Fibroblast of gingiva (primary cell): ENCODE measurements at places on chromosomes 1 and 21.
A peak's percentile ranks its signal among the peaks of the same experiment; 100 is the strongest.

DNA sequence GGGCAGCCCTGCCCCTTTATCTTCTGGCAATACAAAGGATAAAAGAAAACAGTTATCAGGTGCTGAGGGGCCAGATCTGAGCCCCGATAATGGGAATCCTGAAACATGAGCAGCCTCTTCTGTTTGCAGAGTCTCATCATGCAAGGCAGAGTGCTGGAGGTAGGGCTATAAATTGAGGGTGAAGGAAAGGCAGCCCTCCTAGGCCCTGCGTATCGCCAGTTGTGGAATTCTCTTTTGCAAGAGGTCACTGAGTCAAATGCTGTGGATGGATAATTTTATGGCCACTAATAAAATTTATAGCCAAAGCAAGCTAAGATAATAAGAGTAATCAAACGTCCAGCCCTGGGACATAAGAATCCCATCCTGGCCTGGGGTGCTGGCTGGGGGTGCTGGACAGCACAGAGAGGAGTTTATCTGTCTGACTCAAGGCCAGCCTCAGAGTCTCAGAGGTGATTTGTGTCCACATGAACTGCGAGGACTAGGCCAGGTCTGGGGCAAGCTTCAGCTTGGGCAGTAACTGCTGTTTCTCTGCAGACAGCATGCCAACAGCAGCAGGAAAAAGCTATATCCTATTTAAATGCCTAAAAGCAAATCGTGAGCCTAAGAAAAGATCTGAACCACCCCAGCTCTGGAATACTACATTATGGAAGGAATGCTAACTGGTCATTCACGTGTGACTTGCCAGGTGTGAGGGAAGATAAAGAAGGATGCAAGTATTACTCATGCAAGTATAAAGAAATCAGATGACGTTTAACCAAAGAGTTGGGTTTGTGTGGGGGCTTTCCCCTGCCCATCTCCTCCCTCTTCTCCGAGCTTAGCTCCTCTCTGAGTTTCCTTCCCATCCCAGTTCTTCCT, 254.8 kb downstream of the KIF26B start:
- DNase-seq = no peak

- peak; percentile 13 for DNase-seq
Observed at GRCh38 chr1:25989440-25990234, 8.2 kb downstream of the PAFAH2 start.

- peak; percentile 70 for DNase-seq
Observed at GRCh38 chr1:198904321-198904720, 265.5 kb downstream of the PTPRC start.

- DNase-seq = no peak
Observed at GRCh38 chr1:213131851-213132655, 81.0 kb downstream of the RPS6KC1 start.

GRCh38 chr1:29963946-29964345, 727.6 kb downstream of the PTPRU start:
- DNase-seq = no peak

GRCh38 chr1:185990565-185990964, 256.4 kb downstream of the HMCN1 start:
- no peak for DNase-seq

- DNase-seq = peak; percentile 49
Observed at GRCh38 chr1:107782217-107782845, 182.6 kb downstream of the VAV3 start.

- DNase-seq = no peak
Observed at GRCh38 chr1:56484695-56485094, 94.7 kb downstream of the PLPP3 start.

DNA sequence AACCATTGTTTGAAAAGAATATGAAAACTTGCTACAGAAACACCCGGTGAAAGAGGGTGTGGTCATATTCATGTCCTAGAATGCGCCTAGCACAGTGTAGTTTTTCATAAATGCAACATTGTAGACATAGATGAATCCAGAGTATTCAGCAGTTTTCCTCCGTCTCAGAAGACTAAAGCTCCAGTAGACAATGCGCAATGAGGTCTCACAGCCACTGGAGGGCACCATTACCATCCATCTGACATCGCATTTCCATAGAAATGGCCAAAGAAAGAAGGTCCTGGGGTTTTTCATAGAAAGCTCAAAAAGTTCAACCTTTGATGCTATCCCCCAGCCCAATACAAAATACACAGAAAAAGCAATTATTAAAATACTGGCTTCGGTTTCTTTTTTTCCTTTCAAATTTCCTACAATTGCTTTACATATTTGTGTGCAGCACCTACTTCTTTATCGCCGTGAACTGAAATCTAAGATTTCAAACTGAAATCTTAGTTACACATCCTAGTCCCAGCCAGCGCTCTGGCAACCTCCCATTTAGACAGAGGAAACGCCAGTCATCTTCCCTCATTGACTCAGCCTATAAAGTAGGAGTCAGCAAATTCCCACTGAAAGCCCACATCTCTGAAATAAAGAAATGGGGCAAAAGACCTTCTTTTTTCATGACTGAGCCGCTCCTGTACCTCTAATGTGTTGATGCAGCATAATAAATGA, 3.9 kb upstream of the CD58 start:
- DNase-seq = peak; percentile 51

DNA sequence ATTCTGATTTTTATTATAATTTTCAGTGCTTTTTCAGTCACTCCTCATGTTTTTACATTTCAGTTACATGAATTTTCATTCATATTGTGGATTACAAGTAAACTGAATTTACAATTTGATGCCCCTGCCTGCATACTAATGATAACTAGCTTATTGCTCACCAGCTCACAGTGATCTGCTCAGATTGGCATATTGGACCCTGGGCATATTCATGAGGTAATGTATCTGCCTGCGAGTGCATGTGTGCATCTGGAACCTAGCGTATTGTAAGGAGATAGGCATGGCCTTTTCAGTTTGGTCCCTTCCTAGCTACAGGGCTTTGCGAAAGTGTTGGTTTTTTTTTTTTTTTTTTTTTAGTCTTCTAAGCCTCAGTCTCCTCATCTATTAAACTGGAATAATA, 213.7 kb downstream of the SDCCAG8 start:
- DNase-seq = no peak

- no peak for DNase-seq
Observed at GRCh38 chr1:157313240-157313807, 175.1 kb upstream of the ETV3 start.

DNA sequence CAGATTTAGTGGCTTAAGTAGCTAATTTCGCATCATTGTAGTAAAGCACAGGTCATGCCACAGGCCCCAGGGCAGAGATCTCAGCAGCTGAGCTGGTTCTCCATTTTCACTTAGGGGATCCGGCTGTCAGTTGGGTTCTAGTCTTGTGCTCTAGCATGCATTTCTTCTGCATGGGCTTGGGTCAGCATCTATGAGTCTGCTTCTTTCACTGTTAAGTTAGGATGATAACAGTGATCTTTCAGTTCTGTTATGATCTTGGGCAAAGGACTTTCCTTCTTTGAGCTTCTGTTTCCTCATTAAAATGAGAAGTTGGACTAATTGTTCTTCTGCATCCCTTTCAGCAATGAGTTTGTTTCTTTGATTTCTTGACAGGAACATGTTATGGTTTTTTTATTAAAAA, 123.6 kb upstream of the DNAH14 start:
- DNase-seq = no peak

DNA sequence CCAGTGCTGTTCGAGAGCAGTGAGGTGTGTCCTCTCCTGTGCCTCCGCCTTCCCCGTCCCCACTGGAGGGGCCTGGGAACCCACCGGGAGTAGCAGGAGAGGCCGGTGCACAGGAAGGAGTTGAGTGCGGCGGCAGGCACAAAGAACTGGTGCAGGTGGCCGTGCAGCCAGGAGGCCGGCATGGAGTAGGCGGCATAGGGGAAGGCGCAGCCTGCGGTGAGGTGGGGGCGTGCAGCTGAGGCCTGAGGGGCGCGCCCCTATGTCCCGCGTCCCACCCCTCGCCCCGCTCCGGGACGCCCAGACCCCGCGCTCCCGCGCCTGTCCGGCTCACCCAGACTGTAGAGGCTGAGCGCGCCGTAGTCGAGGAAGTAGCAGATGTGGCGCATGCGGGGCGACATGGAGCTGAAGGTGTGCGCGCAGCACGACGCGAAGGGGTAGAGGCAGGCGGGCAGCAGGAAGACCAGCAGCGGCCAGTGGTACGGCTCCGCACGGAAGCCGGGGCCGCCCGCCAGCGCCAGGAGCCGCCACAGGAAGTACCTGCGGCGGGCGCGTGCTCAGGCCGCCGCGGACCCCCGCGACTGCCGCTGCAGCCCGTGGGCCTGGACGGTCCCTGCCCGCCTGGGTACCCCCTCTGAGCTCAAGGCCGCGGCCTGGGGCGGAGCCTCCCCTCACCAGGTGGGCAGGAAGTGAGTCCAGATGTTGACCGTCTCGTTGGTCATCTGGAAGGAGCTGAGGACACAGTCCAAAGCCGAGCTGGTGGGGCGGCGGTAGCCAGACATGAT, 2.2 kb downstream of the PAQR6 start:
- DNase-seq = no peak

- DNase-seq = no peak
Observed at GRCh38 chr21:46619846-46620245, 15.0 kb upstream of the S100B start.

GRCh38 chr1:39116116-39116607, 88.3 kb upstream of the MACF1 start:
- no peak for DNase-seq

GRCh38 chr1:153629971-153630370, 1.7 kb downstream of the S100A1 start:
- no peak for DNase-seq

- DNase-seq = peak; percentile 57
Observed at GRCh38 chr1:176885751-176886150, 278.8 kb downstream of the ASTN1 start.

DNA sequence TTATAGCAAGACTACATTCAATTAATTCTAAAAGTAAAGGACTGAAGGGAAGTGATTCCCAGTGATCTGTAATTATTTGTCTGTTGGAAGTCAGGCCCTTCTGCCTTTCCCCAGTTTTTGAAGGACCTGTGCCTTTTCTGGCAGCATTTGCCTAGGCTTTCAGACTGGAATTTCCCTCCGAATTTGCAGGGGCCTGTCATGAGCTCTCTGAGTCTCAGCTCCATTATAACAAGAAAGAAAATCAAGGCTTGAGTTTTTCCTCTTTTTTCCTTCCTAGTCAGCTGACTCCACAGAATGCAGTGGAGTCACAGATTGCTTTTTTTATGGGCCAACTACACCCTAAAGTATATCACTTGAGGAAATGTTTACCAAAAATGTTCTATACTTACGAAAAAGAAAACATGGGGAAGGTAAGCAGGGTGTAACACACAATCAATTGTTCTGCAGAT, 1.1 kb downstream of the NR5A2 start:
- no peak for DNase-seq

- DNase-seq = no peak
Observed at GRCh38 chr21:32003411-32003810, 130.6 kb downstream of the HUNK start.

GRCh38 chr1:27157194-27157593, 2.3 kb upstream of the SLC9A1 start:
- DNase-seq = no peak

DNA sequence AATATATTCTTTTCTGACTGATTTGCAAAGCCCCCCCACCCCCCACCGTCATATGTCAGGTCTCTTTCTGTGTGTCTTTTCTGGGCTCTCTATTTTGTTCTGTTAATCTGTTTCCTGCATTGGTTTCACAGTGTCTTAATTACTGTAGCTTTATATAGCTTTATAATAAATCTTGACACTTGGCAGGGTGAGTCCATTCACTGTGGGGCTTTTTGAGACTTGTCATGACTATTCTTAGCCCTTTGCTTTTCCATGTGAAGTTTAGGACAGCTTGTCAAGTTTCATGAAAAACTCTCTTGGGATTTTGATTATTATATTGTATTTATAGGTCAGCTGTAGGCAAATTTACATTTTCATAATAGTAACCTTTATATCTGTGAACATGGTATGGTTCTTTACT, 50.4 kb downstream of the MIGA1 start:
- no peak for DNase-seq

- DNase-seq = no peak
Observed at GRCh38 chr21:18636897-18637296, 233.3 kb upstream of the TMPRSS15 start.

- DNase-seq = peak; percentile 93
Observed at GRCh38 chr21:35254006-35254764, 205.1 kb upstream of the RUNX1 start.

GRCh38 chr21:33584455-33584854, 4.0 kb downstream of the DONSON start:
- DNase-seq = no peak

DNA sequence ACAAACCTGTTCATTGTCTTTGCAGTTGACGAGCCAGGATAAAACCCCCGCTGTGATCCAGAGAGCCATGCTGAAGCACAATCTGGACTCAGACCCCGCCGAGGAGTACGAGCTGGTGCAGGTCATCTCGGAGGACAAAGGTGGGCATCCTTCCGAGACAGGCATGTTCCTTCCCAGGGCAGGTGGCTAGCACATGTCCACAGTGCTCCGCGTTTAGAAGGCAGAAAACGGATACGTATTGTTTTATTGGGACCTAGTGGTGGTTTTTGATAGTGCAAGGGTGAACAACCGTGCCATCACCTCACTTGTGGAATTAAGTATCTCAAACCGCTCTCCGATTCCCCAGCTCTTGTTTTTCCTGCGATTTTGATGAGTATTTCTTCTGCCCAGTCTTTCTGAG, 115.3 kb downstream of the COLGALT2 start:
- DNase-seq = no peak

- peak; percentile 60 for DNase-seq
Observed at GRCh38 chr1:80248886-80249285, 1242.4 kb upstream of the ADGRL4 start.

- no peak for DNase-seq
Observed at GRCh38 chr1:219149953-219150352, 23.7 kb upstream of the LYPLAL1 start.

GRCh38 chr1:186680245-186681061, at the start of gene PTGS2:
PTGS2 (minus strand) TSS chr1:186680423; CDS start chr1:186680290, 133 bp downstream.
- peak; percentile 91 for DNase-seq

GRCh38 chr1:160659566-160659965, 12.7 kb upstream of the SLAMF1 start:
- DNase-seq = no peak

- no peak for DNase-seq
Observed at GRCh38 chr1:158754420-158754819, at the start of gene OR6K6. OR6K6 (plus strand) TSS chr1:158754720; CDS start chr1:158754888, 168 bp downstream.

DNA sequence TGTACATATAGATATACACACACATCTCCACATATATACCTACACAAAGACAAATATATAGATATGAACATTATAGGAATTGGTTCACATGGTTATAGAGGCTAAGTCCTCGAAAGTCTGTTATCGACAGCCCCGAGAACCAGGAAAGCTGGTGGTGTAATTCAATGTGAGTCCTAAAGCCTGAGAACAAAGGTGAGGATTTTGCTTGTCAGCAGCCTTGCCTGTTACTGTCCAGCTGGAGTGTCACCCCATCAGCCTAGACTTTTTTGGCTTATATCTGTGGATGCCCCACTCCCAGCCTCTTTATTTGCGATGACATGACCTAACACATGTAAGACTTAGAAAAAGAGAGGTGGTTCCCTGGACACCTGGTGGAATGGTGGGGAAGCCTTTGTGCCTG, 97.0 kb downstream of the GIPC2 start:
- no peak for DNase-seq

- DNase-seq = no peak
Observed at GRCh38 chr1:87231703-87232367, 96.8 kb upstream of the LMO4 start.

GRCh38 chr1:5577255-5578040, 414.8 kb downstream of the NPHP4 start:
- no peak for DNase-seq
